ENCODE measurements at places on chromosomes 7 and 10.

DNA sequence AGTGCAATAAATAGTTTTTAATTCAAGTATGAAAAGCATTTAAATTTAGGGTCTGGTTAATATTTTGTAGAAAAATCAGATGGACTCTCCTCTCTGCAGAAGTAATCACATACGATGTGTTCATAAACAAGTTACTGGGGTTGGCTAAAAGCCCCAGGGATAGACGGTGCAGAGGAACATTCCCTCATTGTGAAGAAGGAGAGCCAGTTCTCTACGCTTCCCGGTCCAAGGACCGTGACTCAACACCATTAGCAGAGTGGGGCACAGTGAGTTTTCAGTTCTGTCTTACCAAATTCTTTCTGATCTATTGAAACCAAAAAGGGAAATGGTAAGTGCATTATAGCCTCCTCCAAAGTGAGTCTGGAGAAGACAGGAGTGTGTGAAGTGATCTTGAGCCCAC is 327.8 kb downstream of the WDR37 start:
- no peak for DNase-seq

DNA sequence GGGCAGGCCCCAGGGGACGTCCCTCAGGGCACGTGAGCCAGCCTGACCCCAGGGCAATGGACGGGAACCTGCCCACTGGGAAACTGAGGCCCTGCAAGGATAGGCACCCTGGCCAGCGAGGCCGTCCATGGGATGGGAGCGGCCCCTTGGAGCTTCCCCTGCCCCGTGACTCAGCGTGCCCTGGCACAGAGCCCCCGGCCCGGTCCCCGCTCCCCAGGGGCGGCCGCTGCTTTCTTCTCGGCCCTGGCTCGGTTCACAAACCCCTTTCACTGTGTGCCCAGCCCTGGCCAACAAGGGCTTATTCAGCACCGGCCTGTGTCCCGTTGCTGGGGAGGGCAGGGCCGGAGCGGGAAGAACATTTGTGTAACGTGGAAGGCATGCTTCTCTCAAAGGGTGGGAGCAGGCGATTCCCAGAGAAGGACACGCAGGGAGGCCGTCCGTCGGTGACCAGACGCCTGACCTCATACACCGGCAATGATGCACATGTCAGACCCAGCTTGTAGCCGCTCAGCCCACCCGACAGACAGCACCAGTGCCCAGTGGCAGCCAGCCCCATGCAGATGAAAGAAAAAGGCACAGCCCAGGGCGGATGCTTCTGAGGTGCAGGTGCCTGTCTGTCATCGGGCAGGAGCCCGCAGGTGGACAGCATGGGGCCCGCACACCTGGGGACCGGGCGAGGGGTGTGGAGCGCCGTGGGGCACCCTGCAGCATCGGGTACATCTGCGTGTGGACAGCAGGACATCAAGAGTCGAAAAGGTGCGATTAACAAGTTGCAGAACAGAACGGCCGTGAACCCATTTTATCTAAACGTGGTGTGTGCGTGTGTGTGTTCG is 94.5 kb downstream of the PDGFA start:
- no peak for DNase-seq

DNA sequence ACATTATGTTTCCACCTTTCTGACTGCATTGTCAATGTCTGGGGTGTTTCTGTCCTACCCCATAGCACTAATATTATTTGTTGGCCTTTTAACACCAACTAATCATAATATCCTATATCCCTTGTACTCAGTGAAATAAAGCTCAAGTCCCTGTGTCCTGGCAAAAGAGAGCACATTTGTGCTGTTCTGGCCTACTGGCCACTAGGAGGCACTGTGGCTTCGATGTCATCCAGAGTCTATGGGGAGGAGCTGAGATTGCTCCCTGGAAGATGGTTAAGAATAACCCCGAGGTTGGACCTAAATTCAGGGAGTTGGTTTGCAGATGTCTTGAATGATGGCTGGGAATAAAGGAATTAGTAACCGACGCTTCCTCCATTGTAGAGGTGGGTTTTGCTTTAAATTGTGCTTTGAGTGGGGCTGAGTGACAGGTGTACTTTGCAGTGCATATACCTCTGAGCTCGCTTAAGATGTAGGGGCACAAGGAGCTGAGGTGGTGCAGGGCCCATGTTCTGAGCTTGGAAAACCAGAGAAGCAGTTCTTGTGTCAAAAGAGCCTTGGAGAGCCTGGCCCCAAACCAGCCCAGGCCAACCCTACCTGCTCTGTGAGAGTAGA is 191.2 kb upstream of the PRSS1 start:
- peak; percentile 46 for DNase-seq

GRCh38 chr7:57181281-57181680 is 49.0 kb upstream of the ZNF479 start:
- no peak for DNase-seq

- no peak for DNase-seq
Observed at GRCh38 chr10:65900271-65900670, 1025.6 kb upstream of the LRRTM3 start.

GRCh38 chr10:13997650-13998049 is 333.1 kb downstream of the FRMD4A start:
- no peak for DNase-seq

- DNase-seq = no peak
Observed at GRCh38 chr10:116973946-116974455, 31.0 kb downstream of the SHTN1 start.

GRCh38 chr7:66553001-66553400 is 75.7 kb upstream of the KCTD7 start:
- DNase-seq = no peak

GRCh38 chr7:81094952-81095351 is 176.1 kb upstream of the SEMA3C start:
- no peak for DNase-seq

- no peak for DNase-seq
Observed at GRCh38 chr7:31125171-31125570, 73.1 kb downstream of the ADCYAP1R1 start.

- DNase-seq = no peak
Observed at GRCh38 chr7:94133460-94133859, 129.3 kb upstream of the BET1 start.

DNA sequence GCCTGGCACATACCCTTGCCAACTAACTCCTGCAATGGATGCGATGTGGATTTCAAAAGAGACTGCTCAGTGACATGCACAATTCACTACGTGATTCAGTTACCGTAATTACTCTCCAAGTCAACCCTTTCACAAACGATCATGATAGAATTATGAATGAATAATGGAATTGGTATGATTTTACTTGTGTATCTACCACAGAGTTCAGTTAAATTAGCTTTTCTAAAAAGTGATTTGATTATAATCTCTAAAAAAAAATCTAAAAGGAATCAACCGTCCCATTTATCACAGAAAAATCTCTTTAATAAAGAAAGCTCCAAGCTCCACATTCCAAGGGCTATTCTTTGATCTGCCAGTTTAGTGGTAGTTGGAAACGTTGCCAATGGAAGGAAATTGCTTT is 30.4 kb upstream of the RSU1 start:
- DNase-seq = no peak

- DNase-seq = no peak
Observed at GRCh38 chr7:81138870-81139269, 220.0 kb upstream of the SEMA3C start.

- DNase-seq = no peak
Observed at GRCh38 chr7:31788883-31789680, 102.1 kb downstream of the PPP1R17 start.

DNA sequence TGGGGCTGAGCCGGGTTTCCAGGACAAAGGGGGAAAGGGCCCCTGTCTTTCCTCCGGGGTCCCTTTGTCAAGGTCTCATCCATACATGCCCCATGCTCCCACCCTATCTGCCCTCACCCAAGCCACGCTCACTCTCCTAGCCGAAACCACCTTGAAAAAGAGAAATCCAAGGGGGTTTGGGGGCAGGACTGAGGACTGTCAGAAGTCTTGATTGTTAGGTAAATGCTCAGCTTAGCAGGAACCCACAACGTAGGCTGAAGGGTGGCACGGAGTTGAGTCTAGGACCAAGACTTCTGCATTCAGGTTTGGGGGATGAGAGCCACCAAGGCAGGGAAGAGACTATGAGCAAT is 719 bp upstream of the PGAM2 start:
- no peak for DNase-seq

GRCh38 chr7:43201912-43202311 is 89.5 kb downstream of the HECW1 start:
- no peak for DNase-seq

GRCh38 chr7:50721661-50722259 is 60.9 kb downstream of the GRB10 start:
- no peak for DNase-seq

GRCh38 chr7:146961617-146962016 is 845.0 kb downstream of the CNTNAP2 start:
- no peak for DNase-seq

GRCh38 chr10:119166564-119166963 is 1.1 kb upstream of the SFXN4 start:
- no peak for DNase-seq

GRCh38 chr10:6741541-6741941 is 161.5 kb upstream of the PRKCQ start:
- DNase-seq = no peak

DNA sequence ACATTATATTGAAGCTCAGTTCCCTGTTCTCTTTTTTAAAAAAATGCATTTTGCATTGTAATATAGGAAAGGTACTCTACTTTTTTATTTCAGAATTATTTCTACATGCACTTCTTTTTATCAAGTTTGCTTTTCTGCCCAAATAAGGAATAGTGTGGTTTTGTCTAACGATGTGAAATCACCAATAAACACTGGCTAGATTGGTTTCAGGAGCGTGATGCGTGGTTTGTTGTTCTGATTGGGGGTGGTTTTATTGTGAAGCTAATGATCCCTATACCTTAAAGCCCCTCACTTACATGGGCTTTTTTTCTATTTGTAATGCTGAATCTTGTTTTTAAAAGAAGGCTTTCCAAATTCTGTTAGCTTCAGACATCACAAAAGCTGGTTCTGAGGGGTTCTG is 17.6 kb downstream of the ENTPD7 start:
- no peak for DNase-seq

GRCh38 chr10:20714979-20715378 is 182.1 kb downstream of the NEBL start:
- no peak for DNase-seq

DNA sequence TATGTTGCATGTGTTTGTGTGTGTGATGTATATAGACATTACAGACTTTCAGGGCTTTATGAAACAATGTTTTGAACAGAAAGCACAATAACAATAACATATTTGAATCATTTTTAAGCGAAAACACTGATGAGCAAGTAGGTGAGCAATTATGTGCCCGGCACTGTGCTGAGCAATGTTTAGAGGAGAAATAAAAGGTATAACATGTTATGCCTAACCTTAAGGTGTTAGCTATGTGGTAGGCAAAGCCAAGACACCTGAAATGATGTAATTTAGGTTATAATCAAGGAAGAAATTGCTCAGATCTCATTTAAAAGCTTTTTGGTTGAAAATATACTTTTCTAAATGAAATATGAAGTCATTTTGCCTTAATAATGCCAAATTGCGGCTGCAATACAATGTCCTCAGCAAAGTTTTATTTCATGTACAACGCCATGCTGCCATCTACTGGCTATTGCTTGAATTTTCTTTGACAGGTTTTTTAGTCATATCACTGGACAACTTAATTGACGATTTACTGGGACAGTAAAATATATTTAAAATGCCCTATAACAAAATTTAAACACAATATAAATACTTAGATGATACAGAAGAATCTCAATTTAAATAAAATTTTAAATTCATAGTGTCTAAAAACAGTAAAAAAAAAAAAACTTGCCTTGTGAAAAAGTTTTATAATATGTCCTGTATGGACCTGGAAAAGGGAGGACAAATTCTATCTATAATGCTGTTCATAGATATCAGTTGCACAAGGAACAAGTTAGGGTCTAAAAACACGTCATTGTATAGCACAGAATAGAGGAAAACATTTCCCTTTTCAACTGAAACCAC is 131.1 kb upstream of the CDK1 start:
- peak; percentile 68 for DNase-seq

GRCh38 chr7:150314639-150315239 is 8.4 kb upstream of the LRRC61 start:
- no peak for DNase-seq

DNA sequence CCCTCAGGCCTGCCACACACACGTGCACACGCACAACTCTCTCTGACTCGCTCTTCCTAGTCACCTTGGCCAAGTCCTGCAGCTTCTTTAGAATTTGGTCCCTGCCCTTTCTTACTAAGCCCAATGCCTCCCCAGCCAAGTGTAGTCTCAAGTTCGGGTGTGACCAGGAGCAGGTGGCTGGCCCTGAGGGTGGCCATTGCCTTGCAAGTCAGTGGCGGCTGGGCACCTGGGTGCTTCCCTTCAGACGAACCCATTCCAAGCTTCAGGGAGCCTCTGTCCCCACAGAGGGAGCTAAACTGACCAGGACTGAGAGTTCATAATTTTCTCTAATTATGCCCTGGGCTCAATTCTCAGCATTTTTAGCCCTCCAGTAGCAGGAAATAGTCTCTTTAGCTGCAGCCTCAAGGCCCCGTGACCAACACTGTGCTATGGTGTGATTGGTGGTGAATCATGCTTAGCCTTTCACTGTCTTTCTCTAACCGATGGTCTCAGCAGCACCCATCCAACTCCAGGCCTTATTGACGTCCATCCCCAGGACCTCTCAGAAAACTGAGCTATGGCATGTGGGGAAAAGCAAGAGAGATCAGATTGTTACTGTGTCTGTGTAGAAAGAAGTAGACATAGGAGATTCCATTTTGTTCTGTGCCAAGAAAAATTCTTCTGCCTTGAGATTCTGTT is 34.7 kb upstream of the FXYD4 start:
- no peak for DNase-seq

DNA sequence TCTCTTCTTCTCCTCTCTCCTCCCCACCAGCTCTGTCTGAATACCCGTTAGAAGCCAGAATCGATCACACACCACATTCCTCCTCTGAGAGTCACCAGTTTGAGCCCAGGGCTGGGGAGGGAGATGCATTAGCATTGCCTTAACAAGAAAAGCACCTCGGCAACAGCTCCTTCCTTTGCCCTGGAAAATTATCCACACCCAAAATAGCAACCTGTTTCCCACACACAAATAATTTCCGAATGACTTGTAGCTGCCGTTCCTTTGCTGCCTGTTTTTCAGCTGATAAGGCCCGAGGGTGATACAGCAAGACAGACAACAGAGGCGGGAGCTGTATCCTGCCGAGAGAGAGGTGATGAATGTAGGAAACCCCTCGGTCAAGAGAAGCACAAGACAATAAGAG is 91.3 kb downstream of the CPXM2 start:
- no peak for DNase-seq
